Urinary bladder (tissue), 4 donors: ENCODE measurements at places on chromosomes 3 and 15. TPM values are rescaled to one million over a fixed set of nuclear protein-coding genes. Genes with fewer than 3 reads are reported as not detected.

- DNase-seq, result no peak
Observed at GRCh38 chr3:100533176-100533575, 40.8 kb downstream of the TMEM45A start.

- DNase-seq, result no peak
Observed at GRCh38 chr3:108036984-108037741, 53.7 kb downstream of the CD47 start.

GRCh38 chr15:69782139-69782658 lies 315.5 kb downstream of the TLE3 start:
- no peak for DNase-seq

- no peak for DNase-seq
Observed at GRCh38 chr3:184583578-184584451, 22.2 kb downstream of the EPHB3 start.

DNA sequence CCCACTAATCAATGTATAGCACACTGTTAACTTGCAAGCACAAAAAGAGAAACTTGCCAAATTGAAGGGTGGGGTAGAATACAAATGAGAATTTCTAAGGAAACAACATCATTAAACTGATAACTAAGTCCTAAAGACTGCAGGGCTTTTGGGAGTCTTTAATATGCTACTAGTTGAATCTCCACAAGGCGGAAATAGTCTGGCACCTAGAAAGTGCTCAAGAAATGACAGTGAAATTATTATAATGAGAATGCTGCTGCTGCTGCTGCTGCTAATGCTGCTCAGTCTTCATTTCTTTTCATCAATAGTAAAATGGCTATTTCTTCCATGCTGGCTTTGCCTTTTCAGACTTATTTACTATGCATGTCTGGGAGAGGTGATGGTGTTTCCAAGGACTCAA lies 91.8 kb downstream of the BTD start:
- no peak for DNase-seq

DNA sequence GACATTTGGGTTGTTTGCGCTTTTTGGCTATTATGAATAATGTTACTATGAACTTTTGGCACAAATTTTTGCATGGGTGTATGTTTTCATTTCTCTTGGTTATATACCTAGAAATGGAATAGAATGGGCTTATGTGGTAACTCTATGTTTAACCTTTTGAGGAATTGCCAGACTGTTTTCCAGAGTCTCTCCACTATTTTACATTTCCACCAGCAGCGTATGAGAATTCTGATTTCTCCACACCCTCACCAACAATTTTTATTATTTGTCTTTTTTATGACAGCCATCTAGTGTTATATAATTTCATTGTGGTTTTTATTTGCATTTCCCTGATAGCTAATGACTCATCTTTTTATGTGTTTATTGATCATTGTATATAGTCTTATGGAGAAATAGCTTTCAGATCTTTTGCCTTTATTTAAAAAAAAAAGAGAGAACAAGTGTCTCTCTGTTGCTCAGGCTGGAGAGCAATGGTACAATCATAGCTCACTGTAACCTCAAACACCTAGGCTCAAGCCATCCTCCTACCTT lies 247.2 kb downstream of the OPA1 start:
- DNase-seq, result no peak

The ANKRD34C gene
- not detected for total RNA-seq

The GOLGA8H gene
- 1.4 TPM for total RNA-seq

The ZNF620 gene
- total RNA-seq, result 5.3 TPM
